ENCODE measurements at places on chromosomes 7 and 10.

GRCh38 chr7:158750702-158751101, 46.1 kb upstream of the NCAPG2 start:
- no peak for DNase-seq

- no peak for DNase-seq
These were observed 47.3 kb downstream of the FRMPD2 start for GRCh38 chr10:48227213-48227612.

- no peak for DNase-seq
These were observed 70.0 kb downstream of the VOPP1 start for GRCh38 chr7:55502124-55502857.

DNA sequence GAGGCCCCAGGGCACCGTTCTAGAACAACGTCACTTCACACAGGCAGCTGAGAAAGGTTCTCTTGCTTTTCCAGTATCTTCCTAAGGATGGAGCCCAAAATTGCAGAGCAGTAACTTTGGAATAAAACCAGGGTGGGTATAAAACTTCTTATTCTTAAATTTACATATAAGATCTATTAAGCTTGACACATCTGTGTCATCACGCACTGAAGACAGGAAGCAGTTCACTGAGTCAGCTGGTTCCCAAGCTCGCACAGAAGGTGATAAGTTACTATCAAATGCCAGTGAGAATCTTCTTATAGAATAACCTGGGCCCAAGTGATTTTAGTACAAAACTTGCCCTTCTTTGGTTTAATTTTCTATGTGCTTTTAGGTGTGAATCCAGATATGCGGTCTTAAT, 70.2 kb downstream of the RABGEF1 start:
- no peak for DNase-seq

DNA sequence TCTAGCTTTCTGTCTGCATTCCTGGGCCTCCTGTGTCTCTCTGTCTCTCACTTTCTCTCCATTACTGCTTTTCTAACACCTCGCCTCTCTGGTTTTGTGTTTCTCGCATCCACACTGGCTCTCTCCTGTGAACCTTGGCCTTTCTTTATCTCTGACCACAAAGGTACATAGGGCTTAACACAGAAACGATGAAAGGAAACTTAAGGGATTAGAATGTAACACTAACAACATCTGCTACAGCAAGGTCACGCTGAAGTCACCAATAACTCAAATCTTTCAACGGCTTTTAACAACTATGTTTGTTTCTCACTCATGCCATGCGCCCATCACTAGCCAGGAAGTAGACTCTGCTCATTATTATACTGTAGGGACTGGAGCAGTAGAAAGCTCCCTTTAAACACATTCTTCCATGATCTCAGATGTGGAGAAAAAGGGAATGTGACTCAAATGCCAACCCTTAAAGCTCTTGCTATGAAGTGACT, 9.3 kb upstream of the OR6V1 start:
- no peak for DNase-seq

Data from chondrocyte (in vitro differentiated cells).